T-cell (primary cell): ENCODE measurements at places on chromosomes 7 and 10. TPM values are rescaled to one million over a fixed set of nuclear protein-coding genes. Genes with fewer than 3 reads are reported as not detected.

TMEM209 gene
- total RNA-seq, result 21.5 TPM

SFTPA1 gene
- total RNA-seq, result 9.6 TPM

TAS2R41 gene
- total RNA-seq, result 2.5 TPM

MSMB gene
- not detected for total RNA-seq

LIPJ gene
- 0.21 TPM for total RNA-seq

TRPV5 gene
- not detected for total RNA-seq

EBLN1 gene
- total RNA-seq, result not detected

PRRT4 gene
- 0.65 TPM for total RNA-seq

PPP1R17 gene
- total RNA-seq, result not detected

TFR2 gene
- 3.8 TPM for total RNA-seq

PRTFDC1 gene
- total RNA-seq, result 0.68 TPM

PNLIPRP3 gene
- total RNA-seq, result not detected

BMI1 gene
- 48.9 TPM for total RNA-seq

DNA sequence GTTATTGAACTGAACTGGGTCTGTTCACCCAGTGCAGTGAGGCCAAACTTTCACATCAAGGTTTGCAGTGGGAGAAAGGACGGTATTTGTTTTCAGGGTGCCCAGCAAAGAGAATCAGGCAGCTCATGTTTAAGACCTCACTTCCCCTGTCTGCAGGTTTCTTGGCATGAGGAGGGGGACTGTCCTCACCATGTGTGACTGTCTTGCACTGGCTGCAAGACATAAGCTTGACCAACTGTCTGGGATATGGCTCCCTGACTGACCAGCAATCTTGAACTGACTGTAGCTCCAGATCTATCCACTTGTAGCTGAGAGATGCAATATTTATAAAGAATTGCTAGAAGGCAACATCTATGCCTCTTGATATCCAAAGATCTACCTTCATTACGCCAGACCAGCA, 39.9 kb downstream of the RAMP3 start:
- DNase-seq, result no peak

- DNase-seq, result no peak
Measured at GRCh38 chr10:86651021-86651471, 3.3 kb upstream of the OPN4 start.

GRCh38 chr7:13633857-13634256, 355.6 kb downstream of the ETV1 start:
- DNase-seq, result no peak

DNA sequence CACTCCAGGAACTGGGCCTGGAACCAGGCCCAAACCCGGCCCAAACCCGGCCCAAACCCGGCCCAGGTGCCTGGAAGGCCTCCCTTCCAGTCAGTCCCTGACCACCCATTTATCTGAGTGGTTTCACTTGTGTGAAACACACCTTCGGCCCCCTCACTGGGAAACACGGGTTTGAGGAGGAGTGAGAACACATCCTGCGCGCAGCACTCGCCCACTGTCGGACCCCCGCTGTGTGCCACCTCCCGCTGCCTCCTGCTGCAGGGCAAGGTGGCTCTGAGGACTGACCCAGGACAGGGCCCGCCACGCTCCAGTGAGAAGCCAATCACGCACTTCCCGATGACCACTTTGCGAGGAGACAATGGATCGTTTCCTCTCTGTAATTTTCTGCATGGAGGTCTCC, 197.5 kb downstream of the BUB3 start:
- DNase-seq, result no peak

- DNase-seq, result no peak
Measured at GRCh38 chr7:139661043-139661440, 116.8 kb downstream of the HIPK2 start.

GRCh38 chr7:132526111-132526740, 50.0 kb downstream of the PLXNA4 start:
- DNase-seq, result no peak

- DNase-seq, result no peak
Measured at GRCh38 chr10:24574578-24575155, 149.0 kb downstream of the ARHGAP21 start.

- DNase-seq, result no peak
Measured at GRCh38 chr7:3412871-3413270, 111.8 kb downstream of the SDK1 start.

- DNase-seq, result no peak
Measured at GRCh38 chr10:108583877-108584276, 1339.4 kb downstream of the XPNPEP1 start.

GRCh38 chr7:98303906-98304305, 22.4 kb downstream of the BRI3 start:
- no peak for DNase-seq

- DNase-seq, result no peak
Measured at GRCh38 chr10:11335167-11335652, 276.2 kb downstream of the USP6NL start.

DNA sequence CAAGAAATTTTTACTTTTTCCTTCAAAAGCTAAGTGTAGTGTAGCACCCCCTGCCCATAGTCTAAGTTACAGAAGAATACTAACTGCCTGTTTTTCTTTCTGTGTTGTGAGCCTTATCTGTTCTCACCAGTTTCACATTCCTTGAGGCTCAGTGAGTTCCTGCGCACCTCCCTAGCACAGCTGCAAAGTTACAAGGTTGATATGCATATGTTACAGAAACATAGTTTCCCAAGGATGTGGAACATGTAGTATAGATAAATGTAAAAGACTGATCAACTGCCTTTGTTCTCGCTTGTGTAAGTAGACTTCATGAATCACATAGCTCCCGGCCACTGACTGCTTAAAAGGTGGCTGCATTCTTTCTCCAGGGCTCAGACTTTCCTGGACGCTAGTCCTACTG, 6.7 kb upstream of the ZNF33B start:
- DNase-seq, result no peak

DNA sequence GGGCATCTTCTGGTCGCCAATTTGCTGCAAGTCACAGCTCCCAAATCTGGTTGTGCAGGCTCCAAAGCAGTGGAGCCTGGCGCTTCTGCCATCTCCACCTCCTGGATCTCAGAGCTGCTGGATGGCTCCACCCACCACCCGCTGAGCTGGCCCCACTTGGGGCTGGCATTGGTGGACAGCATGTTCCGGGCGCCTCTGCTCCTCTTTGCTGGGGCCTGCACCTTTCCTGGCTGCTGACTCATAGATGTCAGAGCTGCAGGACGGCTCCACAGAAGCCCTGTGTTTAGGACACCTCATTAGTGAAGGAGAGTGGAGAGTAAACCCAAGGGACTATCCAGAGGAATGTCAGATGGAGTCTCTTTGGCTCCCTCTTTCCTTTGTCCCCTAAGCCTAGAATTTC, 27.4 kb downstream of the MAPK8 start:
- no peak for DNase-seq

DNA sequence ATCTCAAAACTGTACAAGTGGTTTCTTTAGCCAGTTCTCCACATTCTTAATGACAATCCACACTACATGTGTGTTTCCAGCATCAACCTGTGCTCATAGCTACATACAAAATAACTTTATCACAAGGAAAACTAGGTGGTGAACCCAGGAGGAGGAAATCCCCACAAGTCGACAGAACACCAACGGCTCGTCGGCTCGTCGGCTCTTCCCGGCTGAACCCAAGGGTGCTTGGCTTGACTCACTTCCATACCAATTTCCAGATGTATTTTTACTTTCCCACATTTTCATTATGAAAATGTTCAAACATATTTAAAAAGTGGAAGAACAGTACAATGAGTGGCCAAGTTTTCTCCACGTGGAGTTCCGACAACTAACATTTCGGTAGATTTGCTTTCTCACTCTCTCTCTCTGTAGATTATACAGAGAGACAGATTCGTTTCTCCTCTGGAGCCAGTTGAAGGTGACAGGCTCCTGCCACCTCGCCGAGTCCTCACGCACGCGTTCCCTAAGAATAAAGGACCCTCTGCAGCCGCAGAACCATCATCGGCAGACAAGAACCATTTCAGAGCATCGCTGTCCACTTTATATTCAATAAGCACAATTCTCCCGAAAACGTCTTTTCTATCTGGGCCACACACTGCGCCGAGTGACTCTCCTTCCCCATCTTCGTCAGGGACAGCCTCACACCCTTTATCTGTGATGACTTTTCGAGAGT, 53.3 kb downstream of the DIP2C start:
- DNase-seq, result no peak

- no peak for DNase-seq
Measured at GRCh38 chr7:18890885-18891621, 226.4 kb downstream of the TWIST1 start.

DNA sequence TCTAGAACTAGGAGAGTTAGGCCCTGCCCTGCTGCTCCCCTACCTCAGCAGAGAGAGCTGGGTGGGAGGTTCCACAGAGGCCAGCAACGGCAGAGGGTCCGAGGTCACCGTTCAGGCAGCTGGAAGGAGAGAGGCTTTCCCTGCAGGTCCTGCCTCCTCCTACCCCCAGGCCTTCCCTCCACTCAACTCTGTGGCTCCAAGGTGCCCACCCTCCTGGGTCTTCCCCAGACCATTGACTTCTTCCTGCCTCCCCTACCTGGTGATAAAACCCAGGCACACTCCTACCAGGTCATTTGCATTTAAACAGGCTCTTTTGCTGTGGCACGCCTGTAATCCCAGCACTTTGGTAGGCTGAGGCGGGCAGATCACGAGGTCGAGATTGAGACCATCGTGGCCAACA, 515.3 kb upstream of the FOXK1 start:
- no peak for DNase-seq

GRCh38 chr7:157507987-157508386, 171.2 kb downstream of the DNAJB6 start:
- DNase-seq, result no peak

GRCh38 chr10:1183701-1184100, 127.5 kb downstream of the WDR37 start:
- no peak for DNase-seq

DNA sequence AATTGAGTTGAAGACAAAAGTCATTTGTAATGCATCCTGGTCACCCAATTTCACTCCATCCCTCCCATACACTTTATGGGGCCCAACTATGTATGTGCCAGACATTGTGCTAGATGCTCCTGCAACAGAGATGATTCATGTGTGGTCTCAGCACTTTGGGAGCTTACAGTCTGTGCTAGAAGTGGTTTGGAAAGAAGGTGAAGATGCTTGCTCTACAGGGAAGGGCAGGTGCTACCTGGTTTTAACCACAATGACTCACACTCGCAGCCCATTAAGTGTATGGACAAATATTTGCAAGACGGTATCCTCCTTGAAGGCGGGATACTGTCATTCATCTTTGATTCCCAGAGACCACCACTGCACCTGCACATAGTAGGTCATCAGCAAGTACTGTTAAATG, 257.6 kb downstream of the OTUD1 start:
- DNase-seq, result no peak

DNA sequence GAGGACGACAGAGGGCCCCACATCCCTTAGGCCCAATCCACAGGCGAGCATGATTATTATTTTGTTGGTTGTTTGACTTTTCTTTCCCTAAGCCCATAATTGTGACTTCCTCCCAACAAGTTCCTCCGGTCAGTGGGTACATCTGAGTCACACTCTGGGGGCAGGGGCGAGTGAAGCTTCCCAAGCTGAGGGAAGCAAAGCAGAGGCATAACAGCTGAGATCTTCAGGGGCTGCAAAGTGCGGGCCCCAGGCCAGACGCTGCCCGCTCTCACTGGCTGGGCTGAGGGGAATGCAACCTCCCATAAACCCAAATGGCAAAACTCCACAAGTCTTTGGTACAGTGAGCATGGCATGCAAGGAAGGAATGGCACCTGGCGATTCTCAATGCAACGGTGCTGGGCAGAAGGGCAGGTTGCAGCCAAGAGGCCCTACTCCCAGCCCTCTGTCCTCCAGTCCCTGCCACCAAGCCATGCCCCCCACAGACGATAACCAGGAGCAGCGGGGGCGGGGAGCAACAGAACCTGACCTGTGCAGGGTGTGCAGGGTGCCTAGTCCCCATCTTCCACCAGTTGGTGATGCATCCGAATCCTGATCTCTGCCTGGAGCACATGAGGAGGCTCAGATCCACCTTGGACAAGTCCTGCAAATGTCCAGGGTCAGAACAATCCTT, 25.3 kb downstream of the TNS3 start:
- DNase-seq, result no peak

- DNase-seq, result no peak
Measured at GRCh38 chr10:56091872-56092271, 269.2 kb downstream of the ZWINT start.

- no peak for DNase-seq
Measured at GRCh38 chr10:8520382-8520781, 465.9 kb downstream of the GATA3 start.

DNA sequence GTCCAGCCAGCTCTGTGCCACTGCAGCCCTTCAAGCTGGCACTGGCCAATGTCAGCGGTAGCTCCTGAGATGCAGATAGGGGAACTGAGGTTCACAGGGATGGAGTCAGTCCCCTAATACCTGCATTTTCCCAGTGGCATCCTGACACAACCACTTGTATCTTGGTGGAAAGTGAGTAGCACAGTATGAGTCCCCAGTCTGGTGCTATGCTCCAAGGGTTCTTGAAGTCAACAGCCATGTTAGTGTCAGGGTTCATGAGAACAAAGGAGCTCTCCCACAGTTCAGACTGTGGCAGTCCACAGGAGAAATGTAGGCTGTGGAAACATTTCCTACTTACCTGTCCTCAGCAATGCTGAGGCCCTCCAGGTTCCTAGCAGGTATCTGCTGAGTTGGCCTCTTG, 115.5 kb downstream of the ZNF736 start:
- DNase-seq, result no peak

DNA sequence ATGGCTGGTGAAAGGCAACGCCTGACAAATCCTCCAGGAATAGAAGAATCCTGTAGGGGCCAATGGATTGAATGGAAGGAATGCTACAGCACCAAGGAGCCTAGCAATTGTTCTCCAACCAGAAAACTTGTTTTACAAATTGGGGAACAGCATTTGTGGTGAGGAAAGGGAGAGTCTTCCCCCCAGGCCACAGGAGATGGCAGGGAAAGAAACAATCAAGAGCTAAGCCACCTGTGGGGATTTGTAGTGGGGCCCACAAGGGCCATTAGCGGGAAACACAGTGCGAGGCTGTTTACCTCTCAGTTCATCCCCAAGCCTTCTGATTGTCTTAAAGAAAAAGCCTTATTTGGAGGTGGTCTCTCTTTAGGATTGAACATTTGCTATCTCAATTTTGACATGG, 48.5 kb upstream of the KCNMA1 start:
- no peak for DNase-seq

GRCh38 chr10:10818082-10818481, 199.6 kb upstream of the CELF2 start:
- DNase-seq, result no peak

- DNase-seq, result no peak
Measured at GRCh38 chr7:134651991-134652390, 5.3 kb downstream of the BPGM start.

GRCh38 chr7:136055266-136055665, 78.1 kb upstream of the MTPN start:
- DNase-seq, result no peak

- no peak for DNase-seq
Measured at GRCh38 chr7:63067897-63068585, 930.6 kb upstream of the ZNF722 start.
